ENCODE measurements at places on chromosomes 1 and 21.

GRCh38 chr1:21955058-21955457 is 17.9 kb upstream of the HSPG2 start:
- DNase-seq, result no peak

DNA sequence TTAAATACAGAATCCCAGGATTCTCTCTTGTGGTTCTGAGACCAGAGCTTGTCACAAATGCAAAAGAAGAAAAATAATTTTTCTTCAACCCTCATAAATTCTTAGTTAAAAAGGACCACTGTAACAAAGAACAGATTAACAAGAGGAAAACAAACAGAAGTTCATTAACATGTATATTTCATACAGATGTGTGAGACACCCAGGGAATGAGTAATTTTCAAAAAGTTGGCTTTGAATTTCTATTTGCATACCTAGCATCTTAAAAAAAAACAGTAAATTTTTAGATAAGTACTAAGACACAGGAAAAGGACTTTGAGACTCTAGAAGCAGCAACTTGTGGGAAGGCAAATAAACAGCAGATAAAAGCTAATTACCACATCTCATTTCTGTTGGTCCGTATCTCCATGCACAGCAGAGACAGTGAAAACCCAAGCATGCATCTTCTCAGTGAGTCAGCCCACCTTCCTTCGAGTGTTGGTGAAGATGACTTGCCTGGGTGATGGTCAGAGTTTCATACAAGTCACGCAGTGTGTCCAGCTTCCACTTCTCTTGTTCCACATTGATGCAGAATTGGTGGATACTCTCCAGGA is 399.9 kb upstream of the ADAMTS5 start:
- no peak for DNase-seq

DNA sequence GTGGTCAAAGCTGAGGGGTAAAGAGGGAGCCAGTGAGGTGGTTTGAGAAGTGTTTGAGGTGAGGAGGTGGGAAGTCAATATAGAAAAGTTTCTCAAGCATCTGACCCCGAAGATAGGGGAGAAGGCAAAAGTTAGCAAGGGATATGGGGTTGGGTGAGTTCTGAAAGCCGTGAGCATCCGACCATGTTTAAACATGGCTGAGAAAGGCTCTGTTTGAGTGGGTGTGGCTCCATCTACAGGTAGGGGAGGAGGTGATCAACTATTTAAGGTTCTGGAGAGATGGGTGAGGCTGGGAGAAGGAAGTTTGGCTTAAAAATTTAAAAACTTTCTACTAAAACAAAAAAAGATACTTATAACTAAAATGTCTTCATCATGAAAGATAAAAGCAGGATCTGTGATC is 273.8 kb downstream of the KCNJ6 start:
- no peak for DNase-seq

GRCh38 chr1:59446257-59446901 is 149.5 kb downstream of the FGGY start:
- no peak for DNase-seq

- DNase-seq, result no peak
Measured at GRCh38 chr1:163706915-163707314, 385.2 kb downstream of the NUF2 start.

- DNase-seq, result no peak
Measured at GRCh38 chr1:57839067-57839466, 415.2 kb upstream of the DAB1 start.

DNA sequence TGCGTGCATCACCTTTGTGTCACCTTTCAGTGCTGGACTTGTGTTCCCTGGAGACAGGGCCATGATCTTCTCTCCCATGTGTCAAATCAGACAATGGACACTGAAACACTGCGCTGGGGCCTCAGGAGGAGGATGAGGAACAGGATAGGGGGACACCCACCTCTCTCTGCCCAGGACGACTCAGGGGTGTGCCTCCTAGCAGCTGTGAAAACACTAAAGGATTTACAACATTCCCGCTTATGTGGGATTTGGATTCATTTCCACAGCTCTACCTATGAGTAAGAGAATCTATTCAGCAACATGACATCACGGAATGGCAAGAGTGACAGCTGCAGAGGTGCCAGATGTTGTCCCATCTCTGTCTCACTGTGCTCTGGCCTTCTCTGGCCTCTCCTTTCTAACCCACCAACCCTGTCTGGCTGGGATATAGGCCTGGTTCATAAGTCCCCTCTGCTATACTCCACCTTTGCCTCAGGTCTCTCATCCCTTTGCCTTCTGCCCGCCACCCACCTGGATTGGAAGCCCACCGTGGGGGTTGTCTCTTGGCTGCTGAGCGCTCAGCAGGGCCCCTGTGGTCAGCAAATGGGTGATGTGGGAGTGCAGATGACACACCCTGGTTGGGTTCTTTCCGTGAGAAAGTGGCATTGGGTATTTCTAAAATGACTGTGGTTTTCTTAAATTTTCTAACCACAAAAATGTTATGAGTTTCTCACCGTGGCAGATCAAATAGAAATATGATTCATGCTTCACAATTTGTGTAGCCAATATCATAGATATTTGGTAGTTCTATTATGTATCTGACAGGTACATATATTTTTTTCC is 47.1 kb upstream of the TLR5 start:
- DNase-seq, result no peak

GRCh38 chr1:117541003-117541402 is 64.8 kb upstream of the TENT5C start:
- no peak for DNase-seq

GRCh38 chr1:101154547-101154946 is 82.3 kb upstream of the S1PR1 start:
- DNase-seq, result no peak

DNA sequence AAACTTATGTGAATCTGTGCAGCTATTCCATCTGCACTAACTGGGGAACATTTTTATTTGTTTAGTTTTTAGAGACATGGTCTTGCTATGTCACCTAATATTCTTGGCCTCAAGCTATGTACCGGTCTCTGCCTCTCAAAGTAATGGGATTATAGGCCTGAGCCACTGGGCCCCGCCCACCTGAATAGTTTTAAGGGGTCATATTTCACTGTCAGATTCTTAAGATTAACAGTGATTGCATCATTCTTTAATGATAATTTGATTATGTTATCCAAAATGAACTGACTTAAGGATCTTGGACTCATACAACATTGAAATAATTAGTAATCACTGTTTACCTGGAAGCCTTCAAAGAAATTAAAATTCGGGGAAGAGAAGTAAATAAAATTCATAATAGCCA is 12.6 kb upstream of the KLF18 start:
- DNase-seq, result no peak

GRCh38 chr1:67960766-67961165 is 89.7 kb downstream of the DIRAS3 start:
- no peak for DNase-seq

GRCh38 chr1:110749960-110750359 is 75.2 kb upstream of the KCNA3 start:
- no peak for DNase-seq

DNA sequence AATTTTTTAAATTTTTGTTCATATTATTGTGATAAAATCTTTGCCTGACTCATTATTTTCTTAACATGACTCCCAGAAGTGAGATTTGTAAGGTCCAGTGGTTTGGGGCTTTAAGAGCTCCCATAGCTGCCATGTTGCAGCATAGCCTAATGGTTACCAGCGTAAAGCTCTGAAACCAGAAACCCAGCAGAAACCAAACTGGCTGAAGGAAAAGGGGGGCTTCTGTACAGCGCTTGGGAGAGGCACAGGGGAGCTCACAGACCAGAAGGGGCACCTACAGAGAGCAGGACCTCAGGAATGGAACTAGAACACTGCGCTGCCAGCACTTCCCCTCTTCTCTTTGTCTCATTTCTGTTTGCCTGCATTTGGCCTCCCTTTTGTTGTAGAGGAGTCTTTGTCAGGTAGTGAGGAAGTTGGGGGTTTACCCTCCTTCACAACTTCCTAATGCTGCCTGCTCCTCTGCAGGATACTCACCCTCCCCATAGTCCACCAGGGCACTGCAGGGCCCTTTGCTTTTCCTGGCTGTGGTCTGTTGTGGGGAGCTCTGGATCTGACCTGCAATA is 2.6 kb upstream of the PYCR2 start:
- no peak for DNase-seq

GRCh38 chr1:43267291-43267805 is 2.4 kb upstream of the TMEM125 start:
- DNase-seq, result no peak

- no peak for DNase-seq
Measured at GRCh38 chr1:145991735-145992412, 4.5 kb downstream of the TXNIP start.

DNA sequence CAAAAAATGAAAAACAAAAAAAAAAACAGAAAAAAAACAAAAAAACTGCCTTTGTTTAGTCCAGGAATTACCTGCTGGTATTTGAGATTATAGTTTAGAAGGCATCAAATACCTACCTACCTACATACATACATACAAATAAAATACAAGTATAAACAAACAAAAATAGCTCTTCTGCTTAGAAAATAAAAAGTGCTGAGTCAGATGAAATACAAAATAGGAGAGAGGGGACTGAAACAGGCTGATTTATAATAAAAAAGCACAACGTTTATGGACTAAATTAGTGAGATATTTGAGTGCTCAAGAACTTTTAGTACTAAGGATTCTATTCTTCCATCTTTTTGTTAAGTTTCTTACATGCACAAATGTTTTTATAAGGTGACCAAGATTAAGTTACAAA is 980.8 kb downstream of the PLA2G4A start:
- no peak for DNase-seq

GRCh38 chr1:34167389-34167788 is 2.4 kb upstream of the CSMD2 start:
- no peak for DNase-seq

DNA sequence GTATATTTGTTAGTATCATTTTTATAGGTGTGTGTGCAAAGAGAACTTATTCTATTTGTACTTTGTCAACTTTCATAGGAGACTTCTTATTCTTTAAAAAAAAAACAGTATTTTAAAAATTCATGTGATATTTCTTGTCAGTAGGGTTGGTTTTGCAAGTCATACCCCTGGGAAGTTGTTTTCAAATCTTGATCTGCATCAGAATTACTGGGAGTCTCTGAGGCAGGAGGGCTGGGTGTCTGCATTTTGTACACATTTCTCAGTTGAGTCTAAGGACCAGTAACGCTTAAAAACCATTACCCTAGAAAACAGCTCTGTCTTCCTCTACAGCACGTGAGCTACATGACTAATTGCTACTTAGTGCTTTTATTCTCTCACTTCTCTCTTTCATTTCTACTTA is 76.0 kb upstream of the CTTNBP2NL start:
- DNase-seq, result no peak

- no peak for DNase-seq
Measured at GRCh38 chr1:2299131-2299627, 71.1 kb downstream of the SKI start.

DNA sequence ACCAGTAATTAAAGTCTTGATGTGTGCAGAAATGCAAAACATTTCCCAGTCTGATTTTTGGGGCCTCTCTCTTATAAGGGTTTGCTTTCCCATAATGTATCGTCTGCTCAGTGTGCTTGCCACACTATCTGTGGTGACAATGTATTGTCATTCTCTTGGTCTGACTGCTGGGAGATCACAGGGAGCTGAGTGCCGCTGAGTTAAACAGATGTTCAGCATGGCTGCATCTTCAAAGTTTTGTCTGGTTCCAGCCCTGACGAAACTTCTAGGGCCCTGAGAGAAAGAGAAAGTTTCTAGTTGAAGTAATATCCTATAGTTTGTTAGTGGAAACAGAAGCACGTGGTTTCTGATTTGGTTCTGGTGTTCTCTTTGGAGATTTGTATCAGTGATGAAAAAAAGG is 42.6 kb downstream of the DNM3 start:
- DNase-seq, result no peak

- DNase-seq, result no peak
Measured at GRCh38 chr1:167373398-167373797, 144.9 kb downstream of the CD247 start.

DNA sequence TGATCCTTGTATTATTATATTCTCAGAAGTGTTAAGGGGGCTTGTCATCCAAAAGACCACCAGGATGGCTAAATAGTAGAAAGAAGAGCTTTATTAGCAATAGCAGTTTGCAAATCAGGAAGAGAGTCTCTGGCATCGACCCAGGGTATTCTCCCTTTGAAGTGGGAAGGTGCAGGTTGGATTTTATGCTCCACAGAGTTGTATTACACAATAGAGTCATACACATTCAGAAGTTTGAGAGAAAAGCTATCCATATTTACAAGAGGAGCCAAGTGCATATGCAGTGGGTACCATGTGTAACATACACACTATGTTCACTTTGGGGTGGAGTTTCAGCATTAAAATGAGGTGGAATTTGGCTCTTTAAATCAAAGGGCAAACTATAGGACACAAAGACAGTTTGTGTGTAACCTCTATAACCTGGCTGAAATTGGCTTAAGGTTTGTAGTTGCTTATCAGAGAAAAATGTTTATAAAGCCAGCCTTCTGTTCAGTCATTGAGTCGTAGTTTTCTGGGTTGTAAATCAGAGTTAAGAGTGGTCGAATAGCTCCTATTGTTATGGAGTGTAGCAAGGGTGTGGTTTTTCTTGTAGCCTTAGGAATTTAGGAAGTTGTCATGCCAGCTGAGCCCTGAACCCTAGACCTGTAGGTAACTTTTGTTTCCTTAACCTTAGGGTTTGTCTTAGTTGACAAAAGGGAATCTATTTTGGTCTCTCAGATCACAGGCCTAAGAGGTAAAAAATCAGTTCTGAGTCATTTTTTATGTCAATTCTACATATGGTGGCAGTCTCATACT is 125.3 kb downstream of the DNM3 start:
- no peak for DNase-seq

DNA sequence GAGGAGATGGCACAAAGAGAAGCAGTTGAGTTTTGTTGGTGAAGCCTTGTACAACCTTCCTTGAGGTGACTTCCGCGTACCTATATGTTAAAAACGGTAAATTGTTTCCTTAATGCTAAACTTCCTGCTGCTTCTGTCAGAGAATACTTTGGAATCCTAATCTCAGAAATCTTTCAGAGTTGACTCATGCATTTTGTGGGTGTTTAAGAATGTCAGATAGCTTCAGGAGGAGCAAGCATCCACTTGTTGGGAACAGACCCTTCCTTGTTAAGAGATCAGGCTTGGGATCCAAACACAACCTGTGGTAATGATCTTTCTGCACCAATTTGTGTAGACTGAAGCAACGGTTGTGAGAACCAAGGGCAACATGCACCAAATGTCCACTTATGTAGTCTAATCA is 29.5 kb downstream of the AK4 start:
- DNase-seq, result no peak

DNA sequence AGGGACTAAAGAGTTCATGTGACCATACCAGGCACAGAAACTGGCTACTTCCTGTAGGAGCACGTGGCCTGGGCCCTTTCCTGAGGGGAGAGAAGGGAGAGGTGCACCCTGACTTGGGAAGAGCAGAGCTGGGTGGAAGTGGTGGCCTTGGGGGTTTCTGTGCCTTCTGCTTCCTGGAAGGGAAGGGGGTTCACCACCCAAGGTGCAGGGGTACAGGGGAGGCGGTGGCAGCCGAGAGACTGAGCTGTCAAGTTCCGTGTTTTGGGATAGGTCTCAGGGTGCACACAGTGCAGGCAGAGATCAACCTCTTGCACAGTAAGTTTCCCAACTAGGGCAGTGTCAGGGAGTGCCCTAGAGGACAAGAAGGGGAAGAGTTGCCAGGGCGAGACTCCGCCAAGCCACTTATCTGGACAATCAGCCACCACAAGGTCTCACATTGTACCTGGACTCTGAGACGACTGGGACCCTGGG is 10.1 kb downstream of the HECTD3 start:
- DNase-seq, result no peak

- peak; percentile 86 for DNase-seq
Measured at GRCh38 chr1:167797015-167797414, 75.2 kb downstream of the MPZL1 start.

GRCh38 chr1:246318622-246319021 is 188.5 kb downstream of the SMYD3 start:
- DNase-seq, result no peak
